Right lung (tissue), 10 donors: ENCODE measurements at places on chromosomes 3 and 15. TPM values are rescaled to one million over a fixed set of nuclear protein-coding genes. Genes with fewer than 3 reads are reported as not detected.

DNA sequence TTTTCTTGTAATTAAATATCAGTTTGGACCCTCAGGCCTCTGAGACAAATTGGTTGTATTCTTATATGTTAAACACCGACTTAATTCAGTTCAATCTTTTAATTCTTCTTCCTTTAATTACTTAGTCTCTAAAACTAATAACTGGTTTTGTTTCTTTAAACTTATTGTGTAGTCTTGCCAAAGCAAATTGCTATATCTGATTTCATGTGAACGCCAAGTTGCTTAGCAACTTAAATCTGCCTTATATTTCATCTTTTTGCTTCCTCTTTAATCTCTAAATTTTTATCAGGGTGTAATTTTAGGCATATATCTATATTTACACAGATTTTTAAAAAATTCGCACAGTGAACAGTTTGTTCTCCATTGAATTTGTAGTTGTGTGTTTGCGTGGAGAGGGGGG lies 82.2 kb downstream of the CADM2 start:
- peak; percentile 16 for DNase-seq

DNA sequence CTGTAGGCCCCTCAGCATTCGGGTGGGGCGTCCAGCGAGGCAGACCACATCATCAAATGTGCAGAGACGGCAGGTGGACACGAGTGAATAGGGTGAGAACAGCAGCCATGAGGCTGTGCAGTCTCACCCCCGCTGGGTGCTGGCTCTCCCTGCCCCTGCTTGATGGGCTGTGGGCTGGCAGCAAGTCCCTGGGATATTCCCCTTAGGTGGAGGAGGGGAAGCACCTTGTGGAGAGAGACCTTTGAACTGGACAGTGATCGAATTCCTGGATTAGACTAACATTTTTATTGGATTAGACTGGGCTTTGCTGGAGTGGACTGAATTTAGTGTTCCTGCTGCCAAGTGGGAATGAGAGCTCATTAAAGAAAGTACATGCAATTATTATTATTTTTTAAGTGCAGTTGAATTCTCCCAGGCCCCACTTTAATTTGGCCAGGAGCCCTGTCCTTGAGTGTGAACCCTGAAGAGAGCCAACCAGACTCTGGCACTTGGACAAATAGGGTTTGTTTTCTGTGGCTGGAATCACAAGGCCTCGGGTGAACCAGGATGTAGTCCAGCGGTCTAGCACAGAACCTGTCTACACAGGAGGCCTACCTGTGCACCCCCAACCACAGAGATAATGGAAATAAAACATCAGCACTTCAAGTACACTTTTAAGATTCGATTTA lies 193.1 kb downstream of the ABHD5 start:
- DNase-seq, result peak; percentile 72

- no peak for DNase-seq
Observed at GRCh38 chr3:55702822-55703221, 215.7 kb upstream of the WNT5A start.

DNA sequence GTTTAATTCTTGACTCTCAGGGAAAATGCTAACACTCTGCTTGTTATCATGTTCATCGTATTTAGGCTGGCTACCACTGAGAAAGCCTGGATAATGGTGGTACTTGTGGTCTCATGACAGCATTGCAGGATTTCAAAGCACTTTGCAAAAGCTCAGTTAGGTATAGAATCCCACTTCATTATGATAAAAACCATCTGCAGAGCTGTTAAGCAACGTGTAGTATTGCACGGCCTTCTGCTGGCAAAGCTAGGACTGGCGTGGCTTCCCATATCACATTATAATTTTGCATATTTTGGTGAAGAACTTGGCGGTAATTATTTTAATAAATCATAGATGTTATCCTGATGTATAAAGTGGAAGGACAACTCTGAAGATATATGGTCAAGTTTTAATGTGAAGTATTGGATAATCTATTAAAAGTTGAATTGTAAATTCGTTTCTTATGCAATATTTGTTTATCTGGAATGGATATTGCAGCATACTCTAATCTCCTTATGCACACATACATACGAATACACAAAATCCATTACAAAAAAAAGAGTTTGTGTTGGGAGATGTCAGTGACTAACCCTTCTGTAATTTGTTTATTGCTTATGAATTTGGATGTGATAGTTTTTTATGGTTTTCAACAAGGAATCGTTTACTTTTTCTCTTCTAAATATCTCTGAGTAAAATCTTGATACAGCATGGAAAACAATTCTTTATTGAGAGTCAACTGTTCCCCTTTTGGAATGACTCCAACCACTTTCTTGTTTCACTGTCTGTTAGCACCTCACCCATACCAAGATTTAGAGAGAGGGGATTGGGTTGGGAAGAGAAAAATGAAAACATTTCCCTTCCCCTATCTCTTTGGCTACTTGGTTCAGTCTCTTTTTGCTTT lies 9.2 kb downstream of the RAB8B start:
- DNase-seq, result peak; percentile 74

DNA sequence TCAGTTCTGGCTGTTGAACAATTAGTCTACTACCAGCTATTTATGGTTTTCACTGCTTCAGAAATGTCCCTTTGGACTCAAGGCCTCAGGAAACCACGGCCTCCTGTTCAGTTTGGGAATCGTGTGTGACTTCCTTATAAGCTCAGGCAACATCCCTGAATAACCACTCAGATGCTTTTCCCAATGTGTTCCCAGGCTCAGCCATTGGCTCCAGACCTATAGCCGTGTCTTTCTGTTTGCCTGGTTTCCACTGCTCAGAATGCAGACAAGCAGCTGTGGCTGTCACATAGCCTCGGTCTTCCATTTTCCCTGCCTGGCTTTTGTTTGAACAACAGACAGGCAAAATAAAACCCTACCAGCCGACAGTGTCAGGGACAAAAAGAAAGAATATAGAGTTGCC lies 63.2 kb upstream of the ATP2B2 start:
- no peak for DNase-seq

DNA sequence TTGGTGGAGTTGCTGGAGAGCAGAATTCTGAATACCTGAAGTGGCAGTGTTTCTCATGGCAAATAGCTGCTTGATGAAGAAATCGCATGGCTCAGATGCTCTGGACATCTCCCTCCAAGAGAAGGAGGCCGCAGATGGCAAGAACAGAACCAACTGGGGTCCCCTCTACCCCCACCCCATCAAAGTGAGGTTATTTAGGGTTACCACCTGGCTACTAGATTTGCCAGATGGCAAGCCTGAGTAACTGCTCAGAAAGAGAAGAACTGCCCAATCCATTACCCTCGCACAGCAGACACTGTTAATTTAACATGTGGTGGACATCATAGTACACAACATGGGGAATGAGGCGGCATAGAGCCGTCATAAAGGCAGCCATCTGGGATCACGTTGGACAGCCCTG lies 30.5 kb upstream of the LIPC start:
- no peak for DNase-seq

CALML4 gene
- 13.7 TPM for polyA plus RNA-seq

DNA sequence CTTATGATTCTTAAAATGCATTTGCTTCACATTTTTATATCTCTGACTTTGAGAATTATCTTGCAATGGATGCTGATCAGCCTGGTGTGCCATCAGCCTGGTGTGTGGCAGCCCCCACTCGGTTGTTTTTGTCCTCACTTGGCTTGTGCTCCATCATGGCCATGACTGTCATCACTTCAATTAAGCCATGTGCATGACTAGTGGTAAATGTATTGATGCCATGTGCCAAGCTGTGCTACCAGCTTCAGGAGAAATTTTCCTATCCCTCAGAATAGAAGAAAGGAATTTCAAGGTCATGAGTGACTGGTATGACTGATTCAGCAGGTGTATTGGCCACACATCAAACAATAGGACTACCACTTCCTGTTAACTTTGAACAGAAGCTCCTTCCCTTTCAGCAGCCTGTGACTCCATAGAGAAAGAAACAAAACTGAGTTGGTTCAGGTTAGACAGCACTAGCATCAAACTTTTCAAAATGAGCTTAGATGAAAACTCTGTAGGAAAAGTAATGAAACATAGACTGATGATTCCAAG lies 251.7 kb downstream of the GRM7 start:
- no peak for DNase-seq

ITPKA gene
- polyA plus RNA-seq, result 1.1 TPM

GRCh38 chr15:57720867-57721266 lies 14.4 kb downstream of the POLR2M start:
- no peak for DNase-seq

ASB14 gene
- polyA plus RNA-seq, result 0.96 TPM

DNA sequence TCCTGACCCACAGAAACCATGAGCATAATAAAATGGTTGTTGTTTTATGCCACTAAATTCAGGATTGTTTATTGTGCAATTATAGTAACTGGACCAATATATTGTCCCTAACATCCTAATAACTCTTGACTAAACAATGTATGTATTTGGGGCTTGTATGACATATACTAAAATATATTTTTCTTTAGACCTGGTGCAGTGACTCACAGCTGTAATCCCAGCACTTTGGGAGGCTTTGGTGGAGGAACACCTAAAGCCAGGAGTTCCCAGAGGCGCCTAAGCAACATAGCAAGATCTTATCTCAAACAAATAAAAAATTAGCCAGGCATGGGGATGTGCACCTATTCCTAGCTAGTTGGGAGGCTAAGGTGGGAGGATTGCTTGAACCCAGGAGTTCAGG lies 180.4 kb downstream of the SUCNR1 start:
- DNase-seq, result no peak

- no peak for DNase-seq
Observed at GRCh38 chr3:126888186-126888760, 94.6 kb upstream of the PLXNA1 start.

DNA sequence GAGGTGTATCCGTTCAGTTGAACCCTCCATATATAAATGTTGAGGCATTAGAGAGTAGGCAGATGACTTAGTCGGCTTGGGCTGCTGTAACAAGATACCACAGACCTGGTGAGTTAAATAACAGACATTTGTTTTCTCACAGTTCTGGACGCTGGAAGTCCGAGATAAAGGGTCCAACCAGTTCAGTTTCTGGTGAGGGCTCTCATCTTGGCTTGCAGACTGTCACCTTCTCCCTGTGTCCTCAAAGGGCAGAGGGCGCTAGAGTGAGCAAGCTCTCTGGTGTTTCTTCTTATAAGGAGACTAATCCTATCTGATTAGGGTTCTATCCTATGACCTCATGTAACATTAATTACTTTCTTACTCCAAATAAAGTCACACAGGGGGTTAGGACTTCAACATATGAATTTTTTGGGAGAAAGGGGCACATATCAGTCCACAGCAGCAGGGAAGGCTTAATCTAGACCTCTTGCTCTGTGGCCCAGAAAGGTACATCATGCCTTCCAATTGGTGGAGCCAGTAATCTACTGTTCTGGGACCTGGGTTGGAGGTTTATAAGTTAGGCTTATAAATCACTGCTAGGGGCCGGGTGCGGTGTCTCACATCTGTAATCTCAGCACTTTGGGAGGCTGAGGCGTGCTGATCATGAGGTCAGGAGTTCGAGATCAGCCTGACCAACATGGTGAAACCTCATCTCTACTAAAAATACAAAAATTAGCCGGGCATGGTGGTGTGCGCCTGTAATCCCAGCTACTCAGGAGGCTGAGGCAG lies 26.3 kb upstream of the SLC28A2 start:
- no peak for DNase-seq

ZNF662 gene
- 44.7 TPM for polyA plus RNA-seq

DNA sequence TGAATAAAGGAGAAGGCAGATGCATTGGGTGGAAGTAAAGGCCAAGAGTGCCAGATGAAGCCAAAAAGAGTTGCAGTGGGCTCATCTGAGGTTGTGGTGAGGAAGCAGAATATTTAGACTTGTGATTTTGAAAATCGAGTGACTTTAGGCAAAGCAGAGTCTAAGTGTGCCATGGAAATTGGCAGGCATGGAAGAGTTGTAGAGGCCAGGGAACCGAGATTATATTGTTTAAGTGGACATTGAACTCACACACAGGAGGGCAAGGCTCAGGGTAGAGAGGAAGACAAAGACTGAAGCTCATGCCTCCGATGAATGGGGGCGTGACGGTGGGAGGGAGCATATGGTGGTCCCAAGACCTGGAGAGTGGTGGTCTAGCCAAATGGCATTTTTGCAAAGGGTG lies 347.5 kb downstream of the EPHB1 start:
- DNase-seq, result no peak

DNA sequence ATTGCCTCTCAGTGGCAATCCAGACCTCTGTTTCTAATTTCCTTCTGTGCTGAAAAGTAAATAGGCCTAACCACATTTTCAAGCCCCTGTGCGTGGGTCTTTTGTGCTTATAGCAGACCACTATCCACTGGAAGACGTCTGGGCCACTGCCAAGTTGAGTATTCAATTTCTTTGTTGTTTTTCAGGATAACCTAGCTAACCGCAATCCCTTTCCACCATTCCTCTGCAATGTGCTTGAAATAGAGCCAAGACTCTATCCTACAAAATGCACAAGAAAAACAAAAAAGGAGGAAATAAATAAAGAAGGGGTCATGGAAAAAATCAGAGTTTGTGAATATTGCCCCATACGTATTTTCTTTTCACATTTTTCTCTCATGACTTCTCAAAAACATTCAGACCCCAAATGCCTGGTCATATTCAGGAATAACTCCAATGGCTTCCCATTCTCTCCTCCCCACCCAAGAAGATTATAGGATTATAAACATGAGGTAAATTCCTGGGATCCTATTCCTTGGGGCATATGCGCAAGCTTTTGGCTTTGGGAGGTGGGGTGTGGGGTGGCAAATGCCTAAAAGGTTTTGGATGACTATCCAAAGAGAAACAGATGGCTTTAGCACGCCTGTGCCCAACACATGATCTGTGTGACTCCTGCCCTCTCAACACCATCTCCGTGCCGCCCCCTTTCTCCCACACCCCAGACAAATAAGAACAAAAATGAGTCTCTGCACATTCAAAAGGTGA lies 217.9 kb upstream of the THBS1 start:
- DNase-seq, result no peak

DNA sequence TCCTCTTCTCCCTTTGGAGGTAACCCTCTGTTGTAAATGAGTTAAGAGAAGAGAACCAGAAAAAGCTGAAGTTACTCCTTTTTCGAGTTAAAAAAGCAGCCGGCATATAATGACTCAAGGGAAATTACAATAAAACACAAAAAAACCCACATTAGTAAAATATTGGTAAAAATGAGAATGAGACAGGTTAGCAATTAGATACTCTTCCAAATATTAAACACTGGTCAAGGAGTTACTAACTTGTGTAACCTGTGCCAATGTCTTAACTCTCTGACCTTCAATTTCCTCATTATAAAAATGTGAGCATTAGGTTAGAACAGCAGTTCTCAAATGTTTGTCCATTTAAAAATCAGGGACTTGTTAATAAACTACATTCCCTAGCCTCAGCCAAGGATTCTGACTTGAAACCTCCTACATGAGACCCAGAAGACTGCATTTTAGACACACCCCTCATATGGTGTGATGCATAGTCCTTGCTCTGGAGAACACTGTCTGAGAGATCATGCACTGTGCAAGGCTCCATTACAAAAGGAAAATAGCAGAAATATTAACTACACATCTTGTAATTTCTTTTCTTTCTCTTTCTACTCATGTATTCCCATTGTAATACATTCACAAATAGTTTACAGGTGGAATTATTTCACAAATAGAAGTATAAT lies 42.7 kb upstream of the TOP2B start:
- DNase-seq, result no peak
